ENCODE measurements at places on chromosomes 11 and 22. TPM values are rescaled to one million over a fixed set of nuclear protein-coding genes. Genes with fewer than 3 reads are reported as not detected.

- peak; percentile 89 for DNase-seq
These were observed 6.6 kb downstream of the SNX19 start for GRCh38 chr11:130909650-130910049.

DNA sequence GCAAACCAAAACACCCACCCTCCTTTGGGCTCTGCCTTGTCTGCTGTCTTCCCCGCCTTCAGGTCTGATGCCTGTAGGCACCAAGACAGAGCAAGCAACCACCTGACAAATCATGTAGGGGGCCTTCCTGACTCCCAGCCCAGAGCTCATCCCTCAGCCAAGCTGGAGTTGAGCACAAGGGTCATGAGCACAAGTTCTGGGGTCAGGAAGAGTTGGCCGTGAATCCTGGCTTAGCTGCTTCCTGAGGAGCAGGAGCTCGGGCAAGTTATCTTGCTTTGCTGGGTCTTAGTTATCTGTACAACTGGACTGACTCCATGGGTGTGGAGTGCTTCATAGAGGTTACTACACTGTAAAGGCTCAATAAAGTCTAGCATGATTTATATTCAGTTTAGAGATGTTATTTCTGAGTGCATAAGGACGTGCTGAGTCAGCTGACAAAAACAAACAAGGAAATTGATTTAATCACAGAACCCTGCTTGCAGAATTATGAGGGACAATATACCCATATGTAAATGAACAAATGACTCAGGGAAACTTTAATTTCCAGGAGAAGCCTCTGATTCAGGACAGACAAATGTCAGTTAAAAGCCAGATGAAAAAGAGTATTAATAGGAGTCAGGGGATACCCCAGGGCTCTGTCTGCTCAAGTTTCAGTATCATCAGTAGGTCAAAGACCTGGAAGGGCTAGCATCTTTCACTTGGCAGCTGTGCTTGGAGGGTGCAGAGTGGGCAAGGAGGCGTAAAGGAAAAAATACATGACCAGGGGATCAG, 15.0 kb upstream of the APOA1 start:
- no peak for DNase-seq

- no peak for DNase-seq
These were observed 90.5 kb upstream of the DBX1 start for GRCh38 chr11:20250644-20251247.

- DNase-seq = no peak
These were observed 245.8 kb downstream of the ETS1 start for GRCh38 chr11:128341280-128342248.

- DNase-seq = no peak
These were observed 210.5 kb upstream of the ISX start for GRCh38 chr22:34855471-34855870.

DNA sequence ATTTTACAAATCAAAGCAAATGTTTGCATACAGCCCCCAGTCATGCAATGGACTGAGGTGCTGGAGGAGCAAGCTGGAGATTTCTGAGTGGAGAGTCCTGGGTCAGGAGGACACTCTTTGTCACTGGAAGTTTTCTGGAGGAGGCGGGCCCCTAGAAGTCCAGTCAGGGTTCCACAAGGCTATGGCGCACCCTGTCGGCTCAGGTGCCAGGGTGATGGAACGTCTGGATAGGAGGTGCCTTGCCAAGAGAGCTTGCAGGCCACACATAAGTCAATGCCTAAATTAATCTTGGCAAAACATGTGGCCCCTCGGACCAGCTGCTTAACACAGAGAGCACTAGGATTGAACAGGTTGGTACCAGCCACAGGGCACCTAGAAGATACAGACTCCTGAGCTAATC, 174.7 kb upstream of the CADM1 start:
- no peak for DNase-seq

- DNase-seq = no peak
These were observed 759 bp downstream of the CPT1A start for GRCh38 chr11:68840661-68841653.

DNA sequence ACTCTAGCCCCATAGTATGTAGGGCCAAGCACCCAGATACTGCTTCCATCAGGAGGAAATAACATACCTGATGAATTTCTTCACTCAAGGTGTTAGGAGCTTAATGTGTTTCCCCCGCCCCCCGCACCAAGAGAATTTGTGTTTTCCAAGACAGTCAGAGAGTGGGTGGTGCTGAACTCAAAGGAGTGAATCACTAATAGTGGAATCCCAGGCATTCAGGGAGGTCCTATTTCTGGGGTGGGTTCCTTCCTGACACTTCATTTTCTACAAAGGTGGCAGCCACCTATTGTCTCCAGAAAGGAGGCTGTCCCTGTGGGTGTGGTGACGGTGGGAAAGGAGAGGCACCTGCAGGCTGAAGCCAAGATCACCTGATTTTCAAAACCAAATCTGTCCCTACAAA, 50.8 kb upstream of the ELF5 start:
- DNase-seq = no peak

- no peak for DNase-seq
These were observed 12.6 kb downstream of the SCARF2 start for GRCh38 chr22:20424932-20425565.

- DNase-seq = no peak
These were observed 6.7 kb downstream of the KCNE3 start for GRCh38 chr11:74460481-74461154.

DNA sequence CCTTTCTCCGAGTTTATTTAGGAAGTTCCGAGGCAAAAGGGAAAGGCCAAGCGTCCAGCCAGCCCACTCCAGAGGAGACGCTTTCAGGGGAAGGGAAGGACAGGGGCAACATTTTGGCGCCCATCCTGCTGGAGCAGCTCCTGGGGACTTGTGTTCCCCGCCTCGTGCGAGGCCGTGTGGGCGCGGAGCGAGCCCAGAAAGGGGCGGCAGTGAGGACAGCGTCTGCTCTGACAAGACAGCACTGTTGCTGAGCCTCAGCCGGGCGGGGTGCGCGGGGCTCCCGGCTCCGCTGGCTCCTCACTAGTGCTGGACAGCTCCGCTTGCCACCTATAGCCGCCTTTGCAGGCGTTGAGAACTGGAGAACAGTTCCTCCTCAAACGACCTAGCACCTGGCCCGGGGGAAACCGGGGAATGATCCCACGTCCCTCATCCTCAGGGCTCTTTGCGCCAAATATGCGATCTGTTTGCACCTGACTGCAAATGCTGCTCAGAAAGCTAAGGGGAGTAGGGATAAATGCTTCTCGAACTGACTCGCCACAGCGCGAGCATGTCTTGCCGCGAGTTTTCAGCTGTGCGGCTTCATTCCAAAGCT, 722 bp upstream of the GUCY1A2 start:
- peak; percentile 4 for DNase-seq

- no peak for DNase-seq
These were observed 8.2 kb upstream of the MICAL3 start for GRCh38 chr22:18032455-18033101.

DNA sequence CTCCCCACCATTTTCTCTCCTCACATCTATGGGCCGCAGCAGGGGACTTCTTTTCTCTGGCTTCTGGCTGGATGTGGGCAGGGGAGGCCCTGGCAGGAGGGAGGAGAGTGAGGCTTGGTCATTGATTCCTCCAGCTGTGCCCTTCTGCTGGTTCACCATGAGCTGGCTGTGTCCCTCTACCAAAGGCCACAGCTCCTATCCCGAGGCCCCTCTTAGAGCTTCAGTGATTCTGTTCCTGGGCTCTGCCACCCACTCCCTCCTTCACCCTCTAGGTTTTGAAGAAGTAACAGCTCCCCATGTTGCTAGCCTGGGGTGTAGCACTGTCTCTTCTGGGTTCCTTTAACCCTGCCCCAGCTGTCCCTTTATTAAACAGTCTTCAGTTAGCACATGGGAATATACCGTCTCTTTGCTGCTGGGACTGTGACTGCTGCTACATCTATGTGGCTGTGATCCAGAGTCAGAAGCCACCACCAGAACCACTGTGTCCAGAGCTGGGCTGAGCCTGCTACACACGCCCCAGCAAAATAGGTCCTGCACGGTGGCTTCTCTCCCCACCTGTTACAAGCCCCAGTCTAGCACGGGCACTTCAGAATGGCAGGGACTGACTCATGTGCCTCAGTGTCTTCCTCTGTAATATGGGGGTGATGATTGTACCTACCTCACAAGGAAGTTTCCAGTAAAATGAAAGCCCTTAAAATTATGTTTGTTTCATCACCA, 578 bp upstream of the PARVG start:
- no peak for DNase-seq

GRCh38 chr11:67276781-67277230, 10.5 kb downstream of the GRK2 start:
- no peak for DNase-seq

DNA sequence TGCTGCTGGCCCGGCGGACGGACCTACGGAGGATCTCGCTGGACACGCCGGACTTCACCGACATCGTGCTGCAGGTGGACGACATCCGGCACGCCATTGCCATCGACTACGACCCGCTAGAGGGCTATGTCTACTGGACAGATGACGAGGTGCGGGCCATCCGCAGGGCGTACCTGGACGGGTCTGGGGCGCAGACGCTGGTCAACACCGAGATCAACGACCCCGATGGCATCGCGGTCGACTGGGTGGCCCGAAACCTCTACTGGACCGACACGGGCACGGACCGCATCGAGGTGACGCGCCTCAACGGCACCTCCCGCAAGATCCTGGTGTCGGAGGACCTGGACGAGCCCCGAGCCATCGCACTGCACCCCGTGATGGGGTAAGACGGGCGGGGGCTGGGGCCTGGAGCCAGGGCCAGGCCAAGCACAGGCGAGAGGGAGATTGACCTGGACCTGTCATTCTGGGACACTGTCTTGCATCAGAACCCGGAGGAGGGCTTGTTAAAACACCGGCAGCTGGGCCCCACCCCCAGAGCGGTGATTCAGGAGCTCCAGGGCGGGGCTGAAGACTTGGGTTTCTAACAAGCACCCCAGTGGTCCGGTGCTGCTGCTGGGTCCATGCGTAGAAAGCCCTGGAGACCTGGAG, 74.1 kb downstream of the LRP5 start:
- DNase-seq = no peak

DNA sequence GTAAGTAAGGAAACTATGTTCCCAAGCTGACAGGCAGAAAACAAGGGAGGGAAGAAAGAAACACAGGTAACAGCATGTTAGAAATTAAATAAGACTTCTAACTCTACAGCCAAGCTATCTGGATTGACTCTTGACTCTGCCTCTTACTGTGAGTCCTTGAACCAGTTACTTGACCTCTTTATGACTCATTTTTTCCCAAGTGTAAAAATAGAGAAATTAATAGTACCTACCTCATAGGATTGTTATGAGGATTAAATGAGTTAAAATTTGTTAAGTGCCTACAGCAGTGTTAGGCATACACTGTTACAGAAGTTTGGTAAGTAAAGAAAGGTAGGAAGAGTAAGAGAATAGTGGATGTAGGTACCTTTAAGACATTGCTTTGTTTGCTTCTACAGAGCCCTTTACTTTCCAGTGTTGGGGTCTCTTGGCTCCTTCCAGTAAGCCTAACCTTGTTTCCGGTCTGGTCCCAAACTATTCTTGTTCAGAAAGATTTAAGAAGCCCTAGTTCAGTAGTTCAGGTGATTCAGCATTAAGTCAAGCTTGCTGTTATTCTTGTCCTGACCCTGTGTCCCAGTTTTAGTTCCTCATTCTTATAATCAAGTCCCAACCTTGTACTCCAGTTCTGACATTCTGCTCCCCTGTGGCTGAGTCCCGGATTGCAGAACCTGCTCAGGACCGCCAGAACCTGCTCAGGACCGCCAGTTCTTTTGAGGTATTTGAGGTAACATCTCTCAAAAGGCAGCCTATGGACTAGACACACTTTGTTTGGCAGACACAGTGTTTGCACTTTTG, 963.4 kb upstream of the CCDC90B start:
- no peak for DNase-seq

GRCh38 chr11:94750319-94751217, 17.6 kb upstream of the AMOTL1 start:
- no peak for DNase-seq

ARHGAP8 gene
- 0.07 TPM for total RNA-seq

TEX12 gene
- not detected for total RNA-seq

OR4D10 gene
- not detected for total RNA-seq

PDXP gene
- total RNA-seq = 11.1 TPM

FOLH1 gene
- total RNA-seq = not detected

CCDC81 gene
- 0.53 TPM for total RNA-seq

FREY1 gene
- 0.88 TPM for total RNA-seq

Measured in pulmonary artery endothelial cell (primary cell).